Stimulated activated CD4-positive, alpha-beta T cell treated with anti-CD3 and anti-CD28 coated beads, Interleukin-15, amount 100 ng/mL, for 1 hour (primary cell): ENCODE measurements at places on chromosomes 11 and 22.
A peak's percentile ranks its signal among the peaks of the same experiment; 100 is the strongest.

GRCh38 chr22:29198240-29198639, 7.5 kb upstream of the EMID1 start:
- DNase-seq, result no peak

DNA sequence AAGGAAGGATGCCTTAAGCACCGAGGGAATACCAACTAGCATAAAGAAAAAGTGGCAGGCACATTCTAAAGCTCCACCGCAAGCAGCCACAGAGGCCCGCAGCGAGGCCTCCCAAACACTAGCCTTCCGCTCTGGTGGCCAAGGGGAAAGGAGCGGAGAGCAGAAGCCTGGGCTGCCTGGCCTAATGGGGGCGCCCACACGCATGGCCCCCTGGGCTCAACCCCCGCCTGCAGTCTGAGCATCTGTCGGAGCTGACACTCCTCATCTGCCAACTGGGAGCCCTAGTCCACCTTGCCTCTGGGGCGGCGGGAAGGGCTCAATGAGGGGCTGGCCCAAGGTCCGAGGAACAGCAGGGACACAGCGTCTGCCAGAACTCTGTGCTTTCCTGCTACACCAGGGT, 50.1 kb upstream of the WNT11 start:
- no peak for DNase-seq

DNA sequence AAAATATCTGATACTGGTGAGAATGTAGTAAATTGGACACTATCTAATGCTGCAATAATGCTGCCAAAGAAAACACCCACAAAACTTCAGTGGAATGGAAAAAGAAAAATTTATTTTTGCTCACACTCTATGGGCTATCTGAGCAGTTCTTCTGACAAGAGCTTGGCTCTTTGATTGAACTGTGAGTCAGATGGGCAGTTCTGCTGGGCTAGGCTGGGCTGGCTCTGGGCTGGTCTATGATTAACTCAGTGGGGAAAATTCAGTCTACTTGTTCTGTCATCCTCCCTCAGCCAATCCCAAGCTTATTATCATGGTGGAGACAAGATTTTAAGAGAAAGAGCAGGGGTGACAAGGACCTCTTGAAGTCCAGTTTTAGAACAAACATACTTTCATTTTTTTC, 1404.8 kb downstream of the LRRC4C start:
- DNase-seq, result no peak

GRCh38 chr11:2143799-2144543, 4.8 kb upstream of the IGF2 start:
- DNase-seq, result no peak

- DNase-seq, result no peak
Measured at GRCh38 chr11:20050551-20051333, 109.5 kb downstream of the DBX1 start.

GRCh38 chr11:26037716-26038115, 294.2 kb upstream of the ANO3 start:
- no peak for DNase-seq

GRCh38 chr22:39434243-39434653, 22.6 kb upstream of the MGAT3 start:
- DNase-seq, result no peak

- DNase-seq, result no peak
Measured at GRCh38 chr11:37407461-37407860, 809.4 kb upstream of the RAG2 start.

GRCh38 chr11:393219-394033, 583 bp upstream of the PKP3 start:
- DNase-seq, result peak; percentile 33

DNA sequence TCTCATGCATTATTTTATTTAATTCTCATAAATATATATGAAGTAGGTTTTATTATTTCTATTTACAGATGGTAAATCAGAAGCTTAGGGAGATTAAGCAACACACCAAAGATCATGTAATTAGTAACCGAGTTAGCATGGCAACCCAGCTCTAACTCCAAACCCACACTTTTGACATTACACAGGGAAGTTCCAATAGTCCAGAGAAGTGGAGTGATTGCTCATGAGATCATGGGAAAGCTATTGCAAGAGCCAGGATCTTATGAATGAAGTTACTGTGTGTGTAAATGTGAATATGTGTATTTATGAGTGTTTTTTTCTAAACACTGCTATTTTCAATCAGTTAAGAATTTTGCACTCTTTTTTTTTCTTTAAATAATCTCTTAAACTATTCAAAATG, 225.8 kb upstream of the KIRREL3 start:
- DNase-seq, result no peak

DNA sequence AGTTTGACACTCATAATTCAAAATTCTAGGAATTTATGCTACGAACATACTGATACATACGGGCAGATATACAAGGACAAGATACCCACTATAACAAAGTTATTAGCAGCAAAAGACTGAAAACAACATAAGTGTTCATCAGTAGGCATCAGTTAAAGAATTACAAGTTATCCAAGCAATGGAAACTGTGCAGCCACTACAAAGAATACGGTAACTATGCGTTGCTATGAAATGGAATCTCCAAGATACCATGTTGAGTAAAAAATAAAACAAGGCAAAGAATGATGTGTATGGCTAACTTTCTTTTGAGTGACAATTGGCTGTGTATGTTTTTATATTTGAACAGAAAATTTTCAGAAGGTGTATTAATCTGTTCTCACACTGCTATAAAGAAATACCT, 151.7 kb downstream of the ADAMTS15 start:
- no peak for DNase-seq

DNA sequence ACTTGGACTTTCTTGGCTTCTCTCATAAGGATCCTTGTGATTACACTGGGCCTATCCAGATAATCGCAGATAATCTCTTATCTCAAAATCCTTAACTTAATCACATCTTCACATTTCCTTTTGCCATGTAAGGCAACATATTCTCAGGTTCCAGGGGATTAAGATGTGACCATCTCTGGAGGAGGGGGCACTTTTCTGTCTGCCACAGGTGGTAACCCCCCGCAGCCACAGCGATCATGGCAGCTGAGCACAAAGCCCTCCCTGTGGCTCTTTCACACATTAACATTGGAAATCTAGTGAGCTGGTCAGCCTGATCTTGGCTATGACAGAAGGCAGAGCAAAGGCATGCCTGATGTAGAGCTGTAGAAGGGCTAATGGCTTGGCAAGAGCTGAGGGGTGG, 69.1 kb upstream of the CD82 start:
- DNase-seq, result no peak

- no peak for DNase-seq
Measured at GRCh38 chr11:8028766-8029165, 41.6 kb downstream of the EIF3F start.

- DNase-seq, result no peak
Measured at GRCh38 chr11:79482800-79483199, 42.0 kb upstream of the TENM4 start.

- no peak for DNase-seq
Measured at GRCh38 chr11:20397281-20397680, 9.8 kb downstream of the PRMT3 start.

DNA sequence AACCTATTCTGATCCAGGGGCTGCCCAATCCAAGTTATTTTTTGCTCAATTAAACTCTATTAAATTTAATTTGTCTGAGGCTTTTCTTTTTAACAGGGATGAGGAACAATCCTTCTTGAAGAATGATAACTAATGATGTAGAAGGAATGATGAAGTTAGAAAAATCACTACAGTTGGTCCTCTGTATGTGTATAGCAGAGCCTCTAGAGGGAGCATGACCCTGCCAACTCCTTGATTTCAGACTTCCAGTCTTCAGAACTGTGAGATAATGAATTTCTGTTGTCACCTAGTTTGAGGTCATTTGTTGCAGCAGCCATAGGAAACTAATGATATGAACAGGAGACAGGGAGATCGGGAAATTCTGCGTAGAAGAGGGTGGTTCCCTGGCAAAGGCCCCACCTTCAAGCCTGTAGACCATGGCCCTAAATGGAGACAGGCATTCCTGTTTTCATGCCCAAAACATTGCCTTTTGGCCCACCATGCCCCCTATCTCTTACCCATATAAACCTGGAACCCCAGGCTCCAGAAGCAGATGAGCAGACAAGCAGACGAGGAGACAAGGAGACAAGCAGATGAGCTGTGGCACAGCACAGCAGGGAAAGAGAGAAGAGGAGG, 7.7 kb upstream of the QSER1 start:
- no peak for DNase-seq

DNA sequence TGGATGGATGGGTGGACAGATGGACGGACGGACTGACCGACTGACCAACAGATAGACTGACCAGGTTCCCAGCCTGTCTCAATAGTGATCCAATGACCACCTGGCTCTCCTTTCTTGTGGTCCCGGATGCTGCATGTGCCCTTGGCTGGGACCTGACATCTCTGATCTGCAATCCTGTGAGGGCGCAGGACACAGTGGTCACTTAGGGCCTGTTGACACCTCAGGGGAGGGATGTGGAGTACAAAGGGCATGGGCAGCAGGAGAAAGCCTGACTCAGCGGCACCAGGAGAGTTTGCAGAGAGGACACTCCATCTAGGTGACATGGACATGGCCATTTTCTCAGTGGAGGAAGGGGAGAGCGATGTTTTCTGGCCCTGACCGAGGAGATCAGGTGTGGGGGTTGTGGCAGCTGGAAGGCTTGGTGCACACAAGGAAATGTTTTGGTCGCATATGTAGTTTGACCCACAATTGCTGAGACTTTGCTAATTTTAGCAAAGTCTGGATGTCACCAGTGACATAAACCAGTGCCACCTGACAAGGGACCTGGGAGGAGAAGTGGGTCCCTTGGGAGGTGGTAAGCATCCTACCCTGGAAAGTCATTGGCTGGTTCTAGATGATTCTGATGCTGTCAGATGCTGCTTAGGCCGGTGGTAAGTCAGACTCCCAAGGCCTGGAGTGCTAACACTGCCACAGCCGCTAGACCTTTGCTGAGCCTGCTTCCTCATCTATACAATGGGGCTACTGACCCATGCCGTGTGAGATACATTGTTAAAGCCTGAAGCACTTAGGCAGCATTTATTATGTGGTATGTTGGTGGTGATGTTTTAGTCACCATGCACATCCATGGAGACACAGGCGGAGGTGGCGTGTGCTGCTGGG, 50.7 kb downstream of the CD82 start:
- DNase-seq, result no peak

DNA sequence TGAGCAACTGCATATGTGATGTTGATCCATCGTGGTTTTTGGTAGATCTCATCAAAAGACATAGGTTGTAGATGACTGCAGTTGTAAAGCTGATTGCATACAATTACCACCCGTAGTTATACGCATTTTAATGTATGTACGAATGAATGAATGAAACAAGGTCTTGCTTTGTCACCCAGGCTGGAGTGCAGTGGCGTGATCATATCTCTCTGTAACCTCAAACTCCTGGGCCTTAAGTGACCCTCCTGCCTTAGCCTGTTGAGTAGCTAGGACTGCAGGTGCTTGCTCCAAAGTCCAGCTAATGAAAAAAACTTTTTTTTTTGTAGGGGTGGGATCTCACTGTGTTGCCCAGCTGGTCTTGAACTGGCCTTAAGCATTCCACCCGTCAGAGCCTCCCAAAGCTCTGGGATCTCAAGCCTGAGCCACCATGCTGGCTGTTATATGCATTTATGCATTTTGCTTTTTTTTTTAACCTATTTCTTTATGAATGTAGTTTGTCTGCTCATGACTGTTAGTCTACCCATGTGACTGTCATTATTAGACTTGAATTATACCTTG, 53.5 kb downstream of the PPP6R3 start:
- no peak for DNase-seq

DNA sequence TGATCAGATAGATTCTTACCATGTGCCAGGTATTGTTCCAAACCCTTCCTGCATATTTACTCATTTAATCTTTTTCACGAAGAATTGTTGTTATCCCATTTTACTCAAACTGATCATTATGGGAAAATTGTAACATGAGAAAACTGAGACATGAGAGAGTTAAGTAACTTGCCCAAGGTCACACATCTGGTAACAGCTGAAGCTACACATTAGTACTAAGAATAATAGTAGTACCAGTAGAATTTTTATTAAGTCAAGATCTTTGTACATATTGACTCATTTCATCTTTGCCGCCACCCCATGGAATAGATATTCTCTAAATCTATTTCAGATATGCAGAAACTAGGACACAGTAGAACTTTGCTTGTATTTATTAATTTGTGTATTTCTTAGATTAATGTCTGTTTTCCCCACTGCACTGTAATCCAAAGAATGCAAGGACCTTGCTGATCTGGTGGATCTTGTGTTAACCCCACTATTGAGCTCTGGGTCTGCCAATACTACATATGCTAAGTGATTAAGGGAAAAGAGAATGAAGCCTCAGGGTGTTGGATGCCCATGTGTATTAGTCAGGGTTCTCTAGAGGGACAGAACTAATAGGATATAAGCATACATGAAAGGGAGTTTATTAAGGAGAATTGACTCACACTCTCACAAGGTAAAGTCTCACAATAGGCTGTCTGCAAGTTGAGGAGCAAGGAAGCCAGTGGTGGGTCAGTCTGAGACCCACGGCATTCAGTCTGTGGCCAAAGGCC, 72.8 kb downstream of the PARVA start:
- no peak for DNase-seq

GRCh38 chr11:18775492-18776292, 15.9 kb downstream of the PTPN5 start:
- peak; percentile 32 for DNase-seq

GRCh38 chr11:20031155-20032001, 128.9 kb downstream of the DBX1 start:
- DNase-seq, result no peak

DNA sequence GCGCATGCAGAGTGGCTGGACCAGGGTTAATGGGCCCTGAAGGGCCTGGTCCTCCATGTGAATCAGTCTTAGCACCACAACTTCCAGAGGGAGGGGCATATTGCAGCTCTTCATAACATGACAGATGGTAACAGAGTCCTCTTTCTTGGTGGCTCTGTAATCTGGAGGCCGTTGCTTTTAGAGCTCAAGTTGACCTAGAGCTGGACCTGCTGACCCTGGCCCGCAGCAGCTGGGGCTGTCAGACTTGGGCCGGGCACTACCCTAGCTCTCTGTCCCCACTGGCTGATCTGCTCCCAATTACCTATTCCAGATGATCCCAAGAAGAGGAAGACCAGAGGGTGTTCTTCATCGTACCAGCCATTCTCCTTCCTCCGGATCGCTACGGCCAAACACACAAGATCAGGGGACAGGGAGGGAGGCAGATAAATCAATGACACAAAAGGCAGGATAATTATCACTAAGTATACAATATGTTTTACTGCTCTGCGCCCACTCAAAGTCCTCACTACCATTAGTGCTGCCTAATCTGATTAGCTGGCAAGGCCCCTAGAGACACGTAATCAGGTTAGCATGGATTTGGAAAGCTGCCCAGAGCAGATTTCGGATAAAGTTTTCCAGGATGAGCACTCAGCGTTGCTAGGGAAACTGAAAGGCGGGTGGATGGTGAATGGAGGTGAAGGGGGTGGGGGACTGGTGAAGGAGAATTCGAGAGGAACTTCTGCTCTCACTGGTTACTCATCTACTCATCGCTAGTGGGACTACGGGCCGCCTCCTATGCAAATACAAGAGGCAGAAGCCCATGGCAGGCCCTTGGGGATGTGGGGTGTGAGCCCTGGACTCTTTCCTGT, 64.5 kb upstream of the PHOX2A start:
- no peak for DNase-seq

- no peak for DNase-seq
Measured at GRCh38 chr11:21806947-21807346, 385.9 kb upstream of the ANO5 start.

- no peak for DNase-seq
Measured at GRCh38 chr11:127017482-127017881, 16.9 kb upstream of the KIRREL3 start.
